ENCODE measurements at places on chromosomes 1 and 21. TPM values are rescaled to one million over a fixed set of nuclear protein-coding genes. Genes with fewer than 3 reads are reported as not detected.

The RBP7 gene
- total RNA-seq = not detected

DNA sequence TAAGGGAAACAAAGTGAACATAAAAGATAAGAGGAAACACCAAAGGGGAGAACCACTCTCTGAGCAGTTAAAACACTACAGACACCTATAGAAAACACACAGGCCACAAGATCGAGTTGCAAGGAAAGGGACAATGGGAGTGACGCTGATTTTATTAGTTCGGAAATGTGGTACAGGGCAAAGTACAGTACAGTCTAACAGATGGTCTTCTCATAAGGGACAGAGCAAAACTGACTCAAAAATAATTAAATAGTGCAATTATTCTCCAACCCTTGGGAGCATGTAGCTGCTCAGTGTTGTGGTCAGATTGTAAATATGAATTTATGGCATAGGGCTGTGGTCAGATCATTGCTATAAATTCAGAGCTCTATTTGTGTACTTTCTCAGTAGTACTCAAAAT, 352.0 kb downstream of the USH2A start:
- DNase-seq = no peak

The VWA5B1 gene
- total RNA-seq = not detected

The RCSD1 gene
- total RNA-seq = 156 TPM
